ENCODE measurements at places on chromosomes 3 and 15.

DNA sequence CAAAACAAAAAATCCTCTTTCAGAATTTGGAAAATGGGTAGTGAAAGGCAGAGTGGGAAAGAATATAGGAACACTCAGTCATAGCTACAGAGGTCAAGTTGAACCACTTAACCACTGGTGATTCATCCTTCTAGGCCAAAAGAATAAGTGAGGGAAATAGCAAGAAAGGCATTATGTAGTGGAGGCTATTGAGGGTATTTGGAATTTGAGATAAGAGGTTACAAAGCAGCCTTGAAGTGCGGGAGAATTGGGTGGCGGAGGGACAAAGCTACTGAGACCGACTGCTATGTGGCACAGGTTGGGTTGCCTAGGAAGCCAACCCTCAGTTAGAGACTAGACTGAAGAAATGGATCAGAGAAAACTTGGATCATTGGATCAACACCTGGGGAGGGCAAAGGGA is 109.5 kb downstream of the SYNPR start:
- no peak for DNase-seq

GRCh38 chr3:43214616-43215015 is 71.7 kb upstream of the SNRK start:
- DNase-seq, result no peak

DNA sequence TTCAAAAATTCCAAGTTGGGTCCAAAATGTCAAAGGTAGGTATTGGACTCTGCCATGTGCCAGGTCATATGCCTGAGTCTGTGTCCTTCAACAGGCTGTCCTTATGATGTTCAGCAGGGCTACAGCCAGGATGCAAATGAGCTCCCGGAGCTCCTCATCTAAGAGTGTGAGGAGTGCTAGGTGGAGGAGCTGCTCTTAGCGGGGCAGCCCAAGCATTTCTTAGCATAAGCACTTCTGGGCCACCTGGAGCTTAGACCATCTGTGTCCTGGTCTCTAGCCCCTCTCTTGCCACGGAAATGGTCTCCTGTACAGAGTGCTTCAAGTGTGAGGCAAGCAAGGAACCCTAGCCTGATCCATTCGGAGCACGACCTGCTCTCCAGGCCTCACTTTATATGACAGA is 64.6 kb upstream of the PRR23C start:
- no peak for DNase-seq

- DNase-seq, result peak; percentile 95
These were observed 55.9 kb upstream of the PIK3CB start for GRCh38 chr3:138890555-138891187.

- no peak for DNase-seq
These were observed 28.7 kb upstream of the PIGZ start for GRCh38 chr3:196997311-196997710.

- DNase-seq, result no peak
These were observed 199.9 kb upstream of the CTDSPL start for GRCh38 chr3:37661615-37662306.

- DNase-seq, result no peak
These were observed 544 bp upstream of the TIMMDC1 start for GRCh38 chr3:119497820-119498185.

- no peak for DNase-seq
These were observed 31.1 kb upstream of the SLC24A5 start for GRCh38 chr15:48089702-48090101.
